Cardiac muscle cell (in vitro differentiated cells and primary cell): ENCODE measurements at places on chromosomes 12 and 14. TPM values are rescaled to one million over a fixed set of nuclear protein-coding genes. Genes with fewer than 3 reads are reported as not detected.

Gene ATXN3
- total RNA-seq: 23.7 and 41.1 TPM in 2 replicates

Gene PLEKHD1
- 0.12 and 0.21 TPM in 2 replicates for total RNA-seq

Gene KRT71
- not detected in 2 replicates for total RNA-seq

DNA sequence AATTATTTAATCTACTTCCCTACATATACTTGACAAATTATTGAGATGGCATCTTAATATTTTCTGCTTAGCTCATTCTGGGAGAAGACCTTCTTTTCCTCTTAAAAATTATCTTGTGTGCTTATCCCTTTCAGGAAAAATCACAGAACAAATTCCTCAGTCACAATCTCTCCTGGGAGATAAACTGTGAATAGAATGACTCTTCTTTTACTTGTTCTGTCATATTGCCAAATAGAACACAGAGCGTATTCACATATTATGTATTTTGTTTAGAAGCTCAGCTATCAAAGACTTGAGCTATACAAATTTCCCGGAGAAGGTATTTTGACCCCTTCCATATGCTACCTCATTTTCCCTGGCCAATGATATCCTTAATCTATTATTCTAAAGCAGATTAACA, 146.7 kb downstream of the TMEM117 start:
- DNase-seq: peak; percentile 19

DNA sequence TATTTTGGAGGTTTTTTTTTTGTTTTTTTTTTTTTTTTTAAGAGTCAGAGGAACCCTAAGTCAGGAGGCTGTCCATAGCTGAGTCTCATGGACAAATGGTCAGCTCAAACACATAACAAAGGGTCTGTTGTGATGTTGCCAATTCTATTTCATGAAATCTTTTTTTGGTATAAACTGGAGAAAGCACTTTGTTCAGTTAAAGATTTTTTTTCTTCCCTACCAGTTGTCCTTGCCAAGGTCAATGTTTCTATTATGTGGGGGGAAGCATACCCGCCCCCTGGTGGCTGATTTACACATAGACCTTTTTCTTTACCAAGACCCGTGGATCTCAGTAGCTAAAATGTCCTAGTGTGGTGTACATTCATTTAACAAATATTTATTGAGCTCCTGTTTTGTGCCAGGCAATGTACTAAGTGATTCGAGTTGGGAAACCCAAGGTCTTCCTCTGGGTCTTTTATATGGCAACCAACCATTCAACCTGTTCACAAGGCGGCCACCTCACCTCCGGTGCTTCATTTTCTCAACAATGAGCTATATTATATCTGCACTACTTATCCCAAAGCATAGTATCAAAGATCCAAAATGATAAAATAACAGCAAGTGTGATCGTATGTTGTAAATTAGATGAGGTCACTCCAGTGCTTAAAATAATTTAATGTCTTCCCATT, 214.5 kb downstream of the PAH start:
- DNase-seq: peak; percentile 28
